Muscle of back (tissue), 13 donors: ENCODE measurements at places on chromosomes 6 and 20. TPM values are rescaled to one million over a fixed set of nuclear protein-coding genes. Genes with fewer than 3 reads are reported as not detected.

DNA sequence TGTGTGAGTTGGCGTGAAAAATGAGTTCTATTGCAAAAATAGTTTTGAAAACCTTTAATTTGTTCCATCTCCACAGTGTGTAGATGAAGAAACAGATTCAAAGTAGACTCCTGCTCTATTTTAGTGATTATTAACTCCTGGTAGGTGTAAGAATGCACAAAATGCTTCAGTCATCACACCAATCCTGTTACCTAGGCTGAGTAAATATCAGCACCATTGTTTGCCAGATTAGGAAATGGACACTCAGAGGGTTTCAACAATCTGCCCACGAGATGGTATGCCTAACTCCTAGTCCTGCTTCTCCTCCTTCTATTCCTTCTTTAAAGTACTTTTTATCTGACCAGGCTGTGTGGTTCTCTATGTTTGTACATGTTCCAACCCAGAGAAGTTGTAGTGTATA is 108.9 kb upstream of the AHI1 start:
- DNase-seq, result no peak

DNA sequence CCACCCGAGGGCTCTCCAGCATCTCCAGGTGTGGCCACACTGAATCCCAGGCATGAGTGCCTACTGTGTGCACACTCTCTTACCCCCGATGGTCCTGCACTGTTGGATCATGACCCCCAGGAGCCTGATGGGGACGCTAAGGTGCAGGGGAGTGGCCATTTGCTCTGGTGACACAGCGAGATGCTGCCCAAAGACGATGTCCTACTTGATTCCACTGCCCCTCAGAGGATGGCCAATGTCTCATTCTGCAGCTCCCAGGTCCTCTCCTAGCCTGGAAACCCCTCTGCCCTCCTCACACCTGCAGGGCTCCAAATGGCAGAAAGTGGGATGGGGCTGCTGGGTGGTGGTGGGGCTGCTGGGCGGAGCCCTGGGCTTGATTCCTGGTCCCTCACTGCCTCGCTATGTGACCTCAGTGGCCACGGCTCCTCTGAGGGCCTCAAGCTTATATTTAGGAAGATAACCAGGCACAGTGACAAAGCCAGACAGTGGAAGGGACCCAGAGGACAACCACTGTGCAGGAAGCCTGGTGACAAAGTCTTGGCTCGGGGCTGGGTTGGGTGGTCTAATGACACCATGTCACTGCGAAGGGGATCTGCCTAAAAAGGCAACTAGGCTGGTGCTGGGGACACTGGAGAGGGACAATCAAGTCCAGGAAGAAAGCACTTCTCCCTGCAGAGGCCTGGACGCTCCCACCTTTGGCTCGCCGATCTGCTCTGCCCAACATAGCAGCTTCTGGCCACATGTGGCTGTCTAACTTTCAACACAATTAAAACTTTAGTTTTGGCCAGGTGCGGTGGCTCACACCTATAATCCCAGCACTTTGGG is 28.4 kb downstream of the TGM2 start:
- no peak for DNase-seq

DNA sequence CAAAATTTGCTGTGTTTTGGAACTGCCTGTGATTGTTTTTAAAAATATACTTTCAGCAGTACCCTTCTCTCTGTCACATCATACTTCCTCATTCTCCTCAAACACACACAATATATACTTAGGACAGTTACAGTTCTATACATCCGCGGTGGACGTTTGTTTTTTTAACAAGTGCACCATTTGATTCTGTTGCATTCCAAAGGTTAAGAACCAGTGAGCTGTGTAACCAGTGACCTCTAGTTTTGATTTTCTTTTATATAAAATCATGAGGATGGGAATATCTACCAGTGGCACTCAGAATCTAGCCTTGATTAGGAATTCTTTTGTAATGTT is 152.8 kb downstream of the CARMIL1 start:
- DNase-seq, result no peak

DNA sequence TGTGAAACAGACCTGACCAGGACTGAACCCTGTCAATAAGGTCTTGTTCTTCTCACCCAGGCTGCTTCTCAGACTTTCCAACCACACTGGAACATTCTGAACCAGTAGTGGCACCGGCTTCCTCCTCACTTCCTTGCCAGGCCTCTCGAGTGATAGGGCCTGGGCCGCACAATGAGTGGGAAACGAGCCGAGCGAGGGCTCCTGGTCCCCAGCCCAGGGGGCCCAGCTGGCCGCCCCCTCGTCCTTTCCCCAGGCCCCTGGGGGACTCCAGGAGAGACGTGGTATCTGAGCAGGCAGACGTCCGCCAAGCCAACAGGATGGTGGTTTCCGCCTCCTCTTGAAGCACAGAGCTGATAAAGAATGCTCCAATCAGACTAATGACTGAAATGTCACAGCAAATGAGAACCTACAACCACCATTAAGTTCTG is 117.9 kb downstream of the GMDS start:
- DNase-seq, result no peak

The BPIFA1 gene
- not detected for polyA plus RNA-seq

The TNFAIP3 gene
- polyA plus RNA-seq, result 18.6 TPM

The PLCB1 gene
- 9.8 TPM for polyA plus RNA-seq
